Activated CD8-positive, alpha-beta memory T cell treated with anti-CD3 and anti-CD28 coated beads, Interleukin-2, amount 50 U/mL, for 48 hours (primary cell): ENCODE measurements at places on chromosomes 13 and 19.

DNA sequence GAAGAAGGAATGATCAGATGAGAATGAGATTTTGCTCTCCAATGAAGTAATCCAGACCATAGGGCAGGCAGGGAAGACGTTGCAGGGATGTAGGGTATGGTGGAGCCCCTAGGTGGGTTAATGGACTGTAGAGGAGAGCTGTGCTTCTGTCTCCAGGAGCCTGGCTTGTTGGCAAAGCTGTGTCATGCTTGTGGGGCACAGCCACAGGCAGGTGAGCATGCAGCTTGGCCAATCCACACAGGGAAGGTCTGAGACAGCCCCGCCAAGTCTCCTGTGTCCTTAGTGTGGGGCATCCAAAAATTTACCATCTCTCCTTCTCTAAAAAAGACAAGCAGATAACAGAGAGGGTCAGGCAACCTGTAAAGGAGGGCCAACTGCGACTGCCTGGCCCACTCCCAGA lies 71.4 kb upstream of the FLT1 start:
- DNase-seq = no peak

- DNase-seq = no peak
These were observed 43.2 kb downstream of the CCNA1 start for GRCh38 chr13:36475468-36475867.

DNA sequence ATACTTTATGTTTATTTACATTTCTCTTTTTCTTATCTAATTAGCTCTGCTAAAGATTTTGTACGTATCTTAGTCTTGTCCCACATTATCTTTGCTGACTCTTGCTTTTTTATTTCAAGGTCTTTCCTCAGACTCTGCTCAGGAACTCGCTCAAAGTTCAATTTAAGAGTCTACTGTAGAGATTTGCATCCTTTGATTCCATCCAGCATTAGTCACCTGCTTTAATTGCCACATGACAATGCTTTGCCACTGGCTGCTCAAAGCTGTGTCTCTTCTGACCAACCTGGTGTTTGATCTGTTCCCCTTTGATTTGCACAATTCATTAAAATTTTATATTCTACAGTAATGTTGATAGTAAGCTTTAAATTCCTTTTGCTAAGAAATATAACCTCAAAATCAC lies 157.9 kb upstream of the FREM2 start:
- no peak for DNase-seq

- no peak for DNase-seq
These were observed 5.9 kb downstream of the DOHH start for GRCh38 chr19:3494559-3494958.

- no peak for DNase-seq
These were observed 147.2 kb downstream of the FLT1 start for GRCh38 chr13:28347456-28348371.

GRCh38 chr19:56348289-56348877 lies 33.7 kb upstream of the ZSCAN5A start:
- DNase-seq = no peak

DNA sequence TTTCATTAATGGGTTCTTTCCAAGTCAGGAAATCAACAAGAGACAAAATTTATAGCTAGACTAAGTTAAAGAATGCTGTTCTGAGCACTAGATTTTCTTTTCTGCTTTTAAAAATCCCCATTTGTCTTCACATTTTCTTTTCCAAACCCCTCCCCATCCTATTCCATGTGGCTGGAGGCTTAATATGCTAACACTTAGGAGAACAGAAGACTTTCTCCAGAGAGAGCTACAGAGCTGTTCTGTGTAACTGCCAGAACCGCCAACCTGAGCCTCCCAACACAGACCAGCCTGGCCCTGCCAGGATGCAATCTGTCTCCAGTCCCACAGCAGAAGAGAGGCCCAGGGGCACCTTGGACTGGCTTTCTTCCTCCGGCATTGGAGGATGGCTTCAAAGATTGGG lies 264.1 kb downstream of the NDFIP2 start:
- no peak for DNase-seq

GRCh38 chr19:18519962-18520847 lies 1.7 kb downstream of the ELL start:
- DNase-seq = peak; percentile 75

DNA sequence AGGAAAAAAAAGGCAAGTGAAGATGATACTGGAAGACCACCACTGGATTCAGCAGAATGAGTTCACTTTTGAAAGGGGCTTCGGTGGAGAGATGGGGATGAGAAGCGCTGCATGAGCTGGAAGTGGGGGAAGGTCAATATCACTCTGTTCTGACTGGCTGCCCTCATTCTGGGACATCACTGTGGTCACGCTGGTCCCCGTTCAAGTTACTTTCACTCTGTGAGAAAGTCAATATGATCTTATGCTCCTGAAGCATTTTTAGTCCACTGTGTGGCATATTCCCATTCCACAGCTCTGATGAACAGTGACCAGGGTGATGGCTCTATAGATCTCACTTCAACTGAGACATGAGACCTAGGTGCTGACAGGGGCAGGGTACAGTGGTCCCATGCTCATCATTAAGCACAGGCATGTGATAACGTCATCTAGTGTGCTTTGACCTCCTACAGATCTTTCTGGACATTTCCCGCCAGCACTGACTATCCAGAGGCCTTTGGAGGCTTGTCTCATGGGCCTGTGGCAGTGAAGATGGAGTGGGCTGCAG lies 40.2 kb upstream of the GPR183 start:
- DNase-seq = no peak

GRCh38 chr13:40116008-40116407 lies 460.5 kb downstream of the COG6 start:
- no peak for DNase-seq

DNA sequence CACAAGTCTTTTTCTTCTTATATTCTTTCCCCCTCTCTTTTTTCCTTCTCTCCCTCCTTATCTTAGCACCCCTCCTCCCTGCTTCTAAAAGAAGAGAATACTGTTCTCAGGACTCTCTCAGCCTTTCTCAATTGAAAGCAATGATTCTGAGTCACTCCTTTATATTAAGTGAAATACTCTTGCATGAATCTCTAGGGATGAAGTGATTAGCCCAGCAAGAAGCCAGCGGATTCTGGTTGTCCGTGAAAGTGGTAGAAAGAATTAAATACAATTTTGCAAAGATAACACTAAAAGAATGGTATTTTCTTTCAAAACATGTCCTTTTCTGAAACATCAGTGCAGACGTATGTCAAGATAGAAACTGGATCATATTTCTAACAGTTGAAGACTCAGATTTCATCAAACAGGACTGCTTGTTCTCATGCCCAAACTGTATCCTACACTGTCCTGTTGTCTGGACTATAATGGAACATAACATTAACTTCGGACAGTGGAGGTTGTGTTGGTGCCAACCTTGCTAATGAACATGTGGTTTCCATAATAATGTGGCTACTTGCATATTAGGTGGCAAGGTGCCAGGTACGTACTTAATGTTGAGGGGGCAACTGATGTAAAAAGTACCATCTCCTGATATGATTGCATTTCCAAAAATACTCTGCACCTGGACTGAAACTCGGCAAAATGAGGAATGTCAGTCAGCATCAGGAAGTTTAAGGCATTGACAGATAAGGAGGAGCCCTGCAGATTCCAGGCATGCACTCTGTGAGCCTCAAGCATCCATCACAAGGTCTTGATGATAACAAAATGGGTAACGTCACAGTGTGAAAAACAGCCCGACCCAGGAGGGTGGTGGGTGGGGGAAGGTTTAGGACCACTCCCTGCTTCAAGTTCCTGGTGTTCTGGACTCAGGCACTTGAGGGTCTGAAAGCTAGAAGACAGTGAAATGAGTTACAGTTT lies 357.2 kb downstream of the DLEU7 start:
- DNase-seq = no peak

GRCh38 chr19:55649268-55650125 lies 1.5 kb downstream of the CCDC106 start:
- DNase-seq = no peak

- no peak for DNase-seq
These were observed 77.0 kb downstream of the STARD13 start for GRCh38 chr13:33208290-33209220.

- no peak for DNase-seq
These were observed 8.6 kb upstream of the POMP start for GRCh38 chr13:28650284-28650683.

- no peak for DNase-seq
These were observed 1032.2 kb upstream of the SLC10A2 start for GRCh38 chr13:104098421-104098820.

GRCh38 chr13:68708336-68708908 lies 1399.2 kb upstream of the ATXN8OS start:
- DNase-seq = no peak

- DNase-seq = no peak
These were observed 13.9 kb upstream of the HS6ST3 start for GRCh38 chr13:96075953-96076543.

- no peak for DNase-seq
These were observed 93.0 kb upstream of the ARGLU1 start for GRCh38 chr13:106660746-106661625.

DNA sequence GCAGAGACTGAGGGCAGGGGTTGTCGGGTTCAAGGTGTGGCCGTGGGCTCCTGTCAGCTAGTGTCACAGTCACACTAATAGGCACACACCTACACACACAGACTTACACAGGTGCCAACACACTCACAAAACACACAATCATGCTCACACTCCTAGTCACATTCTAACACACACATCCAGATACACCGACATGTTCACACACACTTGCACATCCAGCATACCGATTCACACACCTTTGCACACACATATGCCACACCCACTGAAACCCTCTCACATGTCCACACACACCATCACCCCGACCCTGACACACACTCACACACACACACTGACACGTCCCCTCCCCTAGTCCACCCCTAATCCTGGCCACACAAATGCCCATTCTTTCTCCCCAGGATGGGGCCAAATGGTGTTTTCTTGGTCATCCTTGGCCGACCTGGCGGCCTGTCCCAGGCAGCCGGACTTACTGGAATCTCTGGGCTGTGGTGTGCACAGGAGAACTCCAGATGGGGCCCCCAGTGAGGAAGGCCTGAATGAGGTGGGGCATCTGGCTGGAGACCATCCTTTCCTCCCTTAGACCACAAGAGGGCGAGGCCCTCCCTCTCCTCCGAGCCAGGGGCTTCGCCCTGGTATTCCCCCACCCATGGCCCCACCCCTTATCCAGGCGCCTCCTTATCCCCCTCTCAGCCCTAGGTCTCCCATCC lies 19.1 kb upstream of the PNMA8B start:
- DNase-seq = no peak

DNA sequence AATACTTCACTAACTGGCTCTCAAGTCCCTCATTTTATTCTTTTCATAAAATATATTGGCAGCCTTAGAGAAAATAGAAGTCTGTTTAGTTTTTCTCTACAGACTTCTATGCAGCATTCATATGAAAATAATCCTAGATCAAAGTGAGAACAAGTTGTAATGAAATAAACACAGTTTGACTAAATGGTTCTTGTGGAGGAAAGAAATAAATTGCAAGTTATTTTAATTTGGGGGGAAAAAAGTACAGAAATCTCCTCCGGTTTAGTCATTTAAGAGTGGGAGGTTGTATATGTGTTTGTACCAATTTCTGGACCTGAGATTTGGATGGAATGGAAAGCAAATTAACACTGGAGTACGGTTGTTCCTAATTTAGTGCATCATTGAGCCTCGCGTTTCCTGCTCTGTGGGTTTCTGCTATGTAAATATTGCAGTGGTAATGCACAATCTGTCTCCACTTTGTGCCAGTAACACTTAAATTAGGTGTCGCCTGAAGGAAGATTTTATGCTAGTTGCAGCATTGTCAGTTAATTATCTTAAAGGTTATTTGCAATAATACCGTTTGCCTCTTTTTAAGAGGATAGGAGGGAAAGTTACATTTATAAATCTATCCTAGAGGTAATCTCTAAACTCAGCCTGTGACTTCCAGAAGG lies 100.2 kb downstream of the ZIC5 start:
- DNase-seq = no peak

GRCh38 chr13:75872980-75873379 lies 236.8 kb downstream of the LMO7 start:
- no peak for DNase-seq

DNA sequence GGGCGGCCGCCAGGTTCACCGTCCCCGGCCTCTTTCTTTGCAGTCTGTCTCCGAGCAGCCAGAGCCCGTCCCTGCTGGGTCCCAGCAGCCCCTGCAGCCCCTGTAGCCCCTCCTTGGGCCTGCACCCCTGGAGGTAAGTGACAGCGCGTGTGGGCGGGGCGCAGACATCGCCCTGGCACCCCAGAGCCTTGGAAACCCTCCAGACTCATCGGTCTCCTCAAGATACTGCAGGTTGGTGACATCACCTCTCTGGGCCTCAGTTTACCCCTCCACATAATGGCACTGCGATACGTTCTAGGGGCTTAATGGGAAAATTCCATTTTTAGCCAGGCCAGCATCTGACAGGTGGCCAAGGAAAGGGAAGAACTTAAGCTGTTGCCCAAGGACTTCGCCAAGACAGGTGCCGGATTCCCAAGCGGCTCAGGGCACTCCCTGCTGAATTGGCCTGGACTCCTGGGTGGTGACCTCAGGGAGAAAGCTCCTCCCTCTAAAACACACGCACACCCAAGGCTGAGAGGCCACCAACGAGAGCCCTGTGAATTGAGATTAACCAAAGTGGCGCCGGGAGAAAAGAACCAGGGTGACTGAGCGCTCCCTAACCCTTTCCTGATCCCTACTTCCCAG lies 13.1 kb downstream of the MAST3 start:
- no peak for DNase-seq

DNA sequence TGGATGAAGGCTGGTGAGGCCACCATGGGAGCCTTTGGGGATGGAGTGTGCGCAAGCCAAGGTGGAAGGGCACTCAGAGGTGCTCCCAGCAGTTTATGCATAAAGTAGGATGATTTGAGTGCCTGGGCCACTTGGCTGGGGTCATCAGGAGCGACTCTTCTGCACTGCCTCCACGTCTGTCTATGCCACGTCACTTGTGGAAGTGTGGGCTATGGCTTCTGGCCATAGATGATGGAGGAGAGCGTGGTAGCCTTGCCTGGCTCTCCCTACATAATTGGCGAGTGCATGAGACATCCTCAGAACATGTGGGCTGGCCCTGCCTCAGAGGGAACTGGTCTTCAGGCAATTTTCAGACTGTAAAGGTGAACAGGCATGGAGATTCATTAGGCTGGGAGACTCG lies 182.9 kb downstream of the TEX29 start:
- peak; percentile 4 for DNase-seq

- DNase-seq = no peak
These were observed 10.4 kb downstream of the SPINT2 start for GRCh38 chr19:38274739-38275138.

DNA sequence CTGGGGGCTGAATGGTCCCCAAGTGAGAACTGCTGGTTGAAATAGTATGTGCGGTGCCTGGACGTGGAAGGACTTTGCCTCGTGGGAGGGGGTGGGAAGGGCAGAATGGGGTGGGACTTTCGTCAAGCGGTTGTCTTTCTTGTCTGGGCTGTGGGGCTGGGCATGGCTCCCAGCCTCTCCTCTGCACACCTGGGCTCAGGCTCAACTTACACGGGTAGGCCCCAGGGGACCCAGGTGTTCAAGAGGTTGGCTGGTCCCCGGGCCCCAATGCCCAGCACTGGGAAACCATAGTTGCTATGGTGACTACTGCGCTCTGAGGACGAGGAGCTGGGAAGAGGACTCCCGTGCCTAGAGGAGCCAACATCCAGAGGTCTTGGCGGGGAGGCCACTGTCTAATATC lies 7.3 kb downstream of the NWD1 start:
- DNase-seq = no peak

- DNase-seq = peak; percentile 97
These were observed at the start of gene FAM174C for GRCh38 chr19:1275260-1275975. FAM174C (plus strand) TSS chr19:1275530; CDS start chr19:1275550, 20 bp downstream.
